EL (cell line): ENCODE measurements at places on chromosomes 12 and 14.

- DNase-seq, result no peak
Observed at GRCh38 chr12:131628023-131628740, 82.7 kb upstream of the SFSWAP start.

DNA sequence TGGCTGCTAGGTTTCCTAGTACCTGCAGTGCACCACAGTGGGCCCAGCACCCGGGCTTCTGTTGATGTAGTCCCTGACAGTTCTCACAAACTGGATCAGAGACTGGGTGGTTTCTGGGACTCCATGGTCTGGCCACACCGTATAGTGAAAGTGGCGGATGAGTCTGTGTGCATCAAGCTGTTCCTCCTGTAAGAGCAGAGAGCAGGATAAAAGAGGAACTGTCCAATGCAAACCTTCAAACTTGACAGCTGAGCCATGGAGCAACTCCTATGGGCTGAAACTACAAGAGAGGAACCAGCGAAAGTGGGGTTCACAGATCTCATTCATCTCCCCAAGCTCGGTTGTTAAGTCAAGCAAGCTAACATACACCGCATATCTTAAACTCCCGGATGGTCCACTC, 102.8 kb downstream of the PTPRB start:
- DNase-seq, result no peak

DNA sequence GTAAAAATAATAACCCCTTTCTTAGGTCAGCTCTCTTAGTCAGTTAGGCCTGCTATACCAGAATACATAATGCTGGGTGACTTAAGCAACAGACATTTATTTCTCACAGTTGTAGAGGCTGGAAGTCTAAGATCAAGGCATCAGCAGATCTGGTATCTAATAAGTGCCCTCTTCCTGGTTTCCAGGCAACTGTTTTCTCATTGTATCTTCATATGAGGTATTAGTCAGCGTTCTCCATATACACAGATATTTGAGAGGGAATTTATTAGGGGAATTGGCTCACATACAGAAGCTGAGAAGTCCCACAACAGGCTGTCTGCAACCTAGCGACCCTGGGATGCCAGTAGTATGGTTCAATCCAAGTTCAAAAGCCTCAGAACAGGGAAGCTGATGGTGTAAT, 896.0 kb downstream of the GALC start:
- no peak for DNase-seq

DNA sequence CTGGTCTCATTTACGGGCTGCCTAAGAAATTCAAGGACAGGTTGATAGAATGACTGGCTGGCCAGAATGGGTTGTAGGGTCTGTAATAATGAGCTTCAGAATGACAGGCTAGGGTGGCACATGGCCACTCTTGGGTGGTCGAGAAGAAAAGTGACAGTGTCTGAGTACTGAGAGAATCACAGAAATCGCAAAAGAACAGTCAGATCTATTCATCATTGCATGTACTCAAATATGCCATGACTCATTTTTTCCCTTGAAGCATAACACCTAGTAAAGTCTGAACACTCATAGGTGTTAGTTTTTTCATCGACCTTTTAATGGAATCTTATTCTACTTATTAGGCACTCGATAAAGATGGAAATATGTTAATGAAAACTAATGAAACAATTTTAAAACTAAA, 37.8 kb upstream of the SEL1L start:
- no peak for DNase-seq

DNA sequence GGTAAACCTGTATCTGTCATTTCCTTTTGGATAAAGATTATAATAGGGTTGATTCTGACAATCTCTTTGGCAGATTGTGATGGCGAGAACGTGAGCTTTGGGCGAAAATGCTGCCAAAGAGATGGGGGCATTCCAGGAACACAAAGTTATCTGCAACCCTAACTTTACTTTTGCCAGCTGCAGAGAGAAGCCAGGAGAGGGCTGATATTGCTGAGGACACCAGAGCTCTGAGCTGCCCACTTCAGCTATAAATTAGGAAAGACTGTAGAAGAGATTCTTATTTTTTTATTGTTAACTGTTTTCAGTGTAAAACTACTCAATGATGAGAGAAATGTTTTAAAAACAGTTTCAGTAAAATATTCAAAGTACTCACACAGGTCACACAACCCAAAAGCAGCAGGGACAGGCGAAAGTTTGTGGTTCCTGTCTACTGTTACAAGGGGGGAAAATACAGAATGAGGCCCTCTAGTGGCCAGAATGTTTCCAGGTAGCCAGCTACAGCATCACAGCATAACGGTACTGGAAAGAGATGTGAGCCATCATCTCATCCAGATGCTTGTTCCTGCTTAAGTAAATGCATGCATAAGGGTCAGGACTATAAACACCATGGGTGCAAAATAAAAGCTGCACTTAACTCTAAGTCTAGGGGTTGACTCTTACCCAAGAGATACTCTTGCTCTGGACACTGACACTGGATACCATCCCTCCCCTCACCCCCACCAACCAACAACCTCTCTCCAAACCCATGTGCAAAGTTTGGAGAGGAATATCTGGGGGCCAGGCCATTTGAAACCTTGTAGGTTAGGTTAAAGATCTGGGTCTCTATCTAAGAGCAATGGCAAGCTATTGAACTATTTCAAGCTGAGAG, 498.4 kb downstream of the RMST start:
- DNase-seq, result peak; percentile 0

- DNase-seq, result no peak
Observed at GRCh38 chr12:19451196-19451595, 11.9 kb downstream of the AEBP2 start.

DNA sequence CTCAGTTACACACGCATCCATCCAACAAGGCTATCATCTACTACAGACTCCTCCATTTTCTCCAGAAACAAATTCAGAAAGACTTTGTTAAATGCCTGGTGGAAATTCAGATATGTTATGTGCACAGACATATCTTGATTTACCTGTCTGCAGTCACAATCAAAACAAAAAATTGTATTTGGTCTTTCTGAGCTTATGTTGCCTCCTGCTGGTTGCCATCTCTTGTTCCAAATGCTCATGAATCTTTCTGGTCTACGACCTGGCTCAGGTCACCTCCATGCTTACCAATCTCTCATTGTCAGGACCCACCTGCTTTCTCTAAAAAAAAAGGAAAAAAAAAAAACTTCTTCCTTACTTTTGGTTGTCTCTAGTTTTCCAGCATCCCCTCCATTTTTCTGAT, 169.2 kb upstream of the PLXNC1 start:
- DNase-seq, result peak; percentile 23

GRCh38 chr14:29941401-29941800, 13.8 kb upstream of the PRKD1 start:
- no peak for DNase-seq

GRCh38 chr12:116599285-116600136, 40.3 kb downstream of the MAP1LC3B2 start:
- DNase-seq, result peak; percentile 68

DNA sequence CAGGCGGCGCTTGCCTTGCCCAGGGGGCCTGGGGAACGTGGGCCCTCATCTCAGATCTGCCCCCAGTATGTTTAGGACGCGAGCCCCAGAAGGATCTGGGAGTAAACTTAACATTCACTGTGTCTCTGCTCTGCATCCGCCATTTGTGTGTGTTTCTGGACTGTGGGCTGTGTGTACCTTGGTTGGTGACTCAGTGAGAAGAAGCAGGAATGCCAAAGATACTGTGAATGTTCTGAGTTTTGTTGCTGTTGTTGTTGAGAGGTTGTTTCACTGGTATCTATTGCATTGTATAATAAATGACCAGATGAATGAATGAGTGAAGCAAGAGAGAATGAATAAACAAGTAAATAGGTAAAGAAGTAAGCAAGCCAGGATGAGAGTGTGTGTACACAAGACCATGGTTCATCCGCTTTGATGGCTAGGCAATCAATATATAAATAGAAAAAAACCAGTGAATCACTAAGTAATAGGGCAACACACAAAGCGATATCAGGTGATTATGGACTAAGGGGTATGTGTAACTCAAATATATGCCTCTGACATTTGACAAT, 20.5 kb downstream of the MEG3 start:
- no peak for DNase-seq

GRCh38 chr12:90280564-90281058, 572.0 kb upstream of the ATP2B1 start:
- DNase-seq, result peak; percentile 31

GRCh38 chr12:32091696-32092095, 15.0 kb upstream of the BICD1 start:
- no peak for DNase-seq

DNA sequence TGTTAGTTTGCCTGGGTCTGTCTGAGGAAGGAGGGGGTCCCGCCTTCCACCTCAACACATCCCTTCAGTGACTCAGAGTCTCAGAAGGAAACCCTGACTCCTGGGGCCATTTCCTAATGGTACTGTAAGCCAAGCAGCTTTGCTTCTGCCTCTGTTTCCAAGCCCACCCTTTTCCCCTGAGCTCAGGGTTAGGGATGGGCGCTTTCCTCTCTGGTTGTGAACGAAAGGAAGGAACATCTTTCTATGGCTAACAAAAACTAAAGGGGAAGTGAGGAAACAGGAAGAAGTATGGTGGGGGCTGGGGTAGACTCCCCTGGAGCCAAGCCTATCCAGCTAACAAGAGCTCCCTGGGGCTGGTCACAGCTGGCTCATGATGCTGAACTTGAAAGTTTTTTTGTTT, 11.6 kb upstream of the UNC119B start:
- no peak for DNase-seq

DNA sequence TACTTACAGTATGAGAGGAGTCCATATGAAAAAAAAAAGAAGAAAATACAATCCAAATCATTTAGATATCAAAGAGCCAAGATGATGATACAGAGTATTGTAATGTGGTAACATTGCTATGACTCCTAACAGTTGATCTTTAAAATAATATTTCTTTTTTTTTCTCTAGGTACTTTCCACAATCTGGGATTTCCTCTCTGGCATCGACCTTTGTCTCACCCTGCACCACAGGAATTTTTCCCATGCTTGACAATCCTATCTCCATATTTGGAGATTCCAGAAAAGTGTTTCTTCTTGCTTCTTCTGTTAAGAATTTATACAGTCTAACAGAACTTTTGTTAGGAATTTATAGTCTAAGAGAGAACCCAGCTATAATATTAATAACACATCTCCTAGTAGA, 184.4 kb downstream of the ITPR2 start:
- peak; percentile 93 for DNase-seq

DNA sequence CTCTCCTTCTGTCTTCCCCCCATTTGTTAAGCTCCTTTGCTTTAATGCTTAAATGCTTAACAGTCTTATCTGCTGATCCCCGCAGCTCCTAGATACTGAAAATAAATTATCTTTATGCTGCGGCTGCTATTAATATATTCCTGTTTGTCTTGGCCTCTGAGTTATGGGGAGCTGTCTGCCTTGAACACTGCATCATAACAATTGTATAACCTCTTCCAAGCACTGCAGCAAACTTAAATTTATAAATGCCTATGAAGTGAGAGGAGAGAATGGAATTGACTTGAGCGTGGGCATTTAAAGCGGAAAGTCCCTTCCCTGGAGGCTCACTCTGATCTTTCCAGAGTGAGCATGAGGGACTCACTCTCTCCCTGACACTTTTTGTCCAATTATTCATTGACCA, 23.1 kb upstream of the DCP1B start:
- DNase-seq, result no peak

DNA sequence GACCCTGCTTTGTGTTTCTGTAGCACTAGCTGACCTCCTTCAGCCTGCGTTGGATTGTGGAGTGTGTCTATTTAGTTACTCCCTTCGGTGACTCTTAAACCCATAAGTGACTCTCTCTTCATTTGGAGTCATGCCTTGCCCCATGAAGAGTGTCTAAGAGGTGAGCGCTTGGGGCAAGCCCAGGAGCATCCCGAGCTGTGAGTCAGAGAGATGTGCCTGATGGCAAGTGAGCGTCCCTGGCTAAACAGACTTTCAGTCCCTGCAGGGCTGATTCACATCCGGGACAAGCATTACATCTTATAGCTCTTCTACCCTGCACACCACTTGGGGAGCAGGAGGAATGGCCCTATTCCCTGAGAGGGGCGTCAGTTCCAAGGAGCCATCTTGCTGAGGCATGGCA, 24.3 kb upstream of the ATF1 start:
- peak; percentile 61 for DNase-seq

DNA sequence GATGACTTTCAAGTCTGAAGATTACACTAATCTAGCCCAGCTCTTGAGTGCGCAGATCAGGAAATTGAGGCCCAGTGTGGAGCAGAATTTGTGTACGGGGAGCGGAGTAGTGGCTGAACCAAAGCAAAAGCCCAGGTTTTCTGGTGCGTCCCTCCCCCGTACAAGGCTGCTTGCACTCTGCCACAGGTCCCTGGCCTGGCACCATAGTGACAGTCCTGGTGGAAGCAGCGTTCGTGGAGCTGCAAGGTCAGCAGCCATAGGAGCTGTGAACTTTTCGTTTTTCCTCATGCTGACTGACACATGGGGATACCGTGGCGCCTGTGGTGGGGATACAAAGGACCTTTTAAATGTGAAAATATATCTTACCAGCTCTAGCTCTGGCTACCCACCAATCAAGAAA, 1.7 kb downstream of the EVL start:
- DNase-seq, result no peak

DNA sequence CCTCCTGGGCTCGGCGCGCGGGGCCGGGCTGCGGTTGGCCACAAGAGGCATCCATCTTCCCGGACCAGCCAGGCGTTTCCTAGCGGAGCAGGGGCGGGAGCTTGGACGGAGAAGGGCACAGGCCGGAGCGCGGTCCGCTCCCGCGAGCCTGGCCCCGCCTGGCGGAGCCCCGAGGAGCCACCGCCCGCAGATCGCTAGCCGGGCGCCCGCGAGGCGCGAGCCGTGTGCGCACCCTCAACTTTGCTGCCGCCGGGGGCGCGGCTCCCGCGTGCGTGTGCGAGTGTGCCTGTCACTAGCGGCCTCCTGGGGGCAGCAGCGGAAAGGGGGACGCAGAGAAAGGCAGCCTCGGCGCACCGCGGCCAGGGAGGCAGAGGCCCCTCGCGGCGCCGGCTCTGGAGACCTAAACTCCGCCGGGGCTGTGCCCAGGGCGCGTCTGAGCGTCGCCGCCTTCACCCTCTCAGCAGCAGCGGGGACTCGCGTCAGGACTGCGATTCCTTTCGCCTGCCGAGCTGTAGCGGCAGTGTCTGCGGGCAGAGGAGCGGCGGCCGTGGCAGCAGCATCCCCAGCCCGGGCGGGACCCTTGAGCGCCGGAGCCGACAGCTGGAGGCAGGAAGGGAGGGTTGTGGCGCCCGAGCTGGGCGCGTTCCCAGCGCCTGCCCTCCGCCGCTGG, 644 bp upstream of the SRGAP1 start:
- DNase-seq, result peak; percentile 95
